ENCODE measurements at places on chromosomes 12 and 14.

- DNase-seq: no peak
These were observed 6.7 kb downstream of the NR4A1 start for GRCh38 chr12:52057638-52058576.

- DNase-seq: no peak
These were observed 47.1 kb downstream of the EMP1 start for GRCh38 chr12:13243516-13244070.

- DNase-seq: no peak
These were observed 41.4 kb upstream of the CISTR start for GRCh38 chr12:53793221-53793620.

DNA sequence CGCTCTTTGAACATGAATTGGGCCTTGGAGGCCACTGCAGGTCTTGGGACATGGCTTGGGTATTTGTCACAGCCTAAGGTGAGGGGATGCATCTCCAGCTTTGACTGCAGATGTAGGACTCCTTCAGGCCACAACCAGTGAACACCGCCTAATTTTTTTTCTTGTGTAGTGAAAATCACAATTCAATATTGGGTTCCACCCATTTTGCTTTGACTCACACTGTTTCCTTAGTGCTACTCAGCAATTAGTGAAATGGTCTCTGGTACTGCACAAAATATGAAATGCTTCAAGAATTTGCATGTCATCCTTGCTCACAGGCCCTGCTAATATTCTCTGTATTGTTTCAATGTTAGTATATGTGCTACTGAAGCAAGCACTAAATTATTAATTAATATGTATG lies 12.5 kb downstream of the TMEM253 start:
- no peak for DNase-seq

GRCh38 chr12:5562581-5562980 lies 130.7 kb downstream of the NTF3 start:
- no peak for DNase-seq

GRCh38 chr12:92332552-92332951 lies 186.9 kb upstream of the BTG1 start:
- DNase-seq: no peak

DNA sequence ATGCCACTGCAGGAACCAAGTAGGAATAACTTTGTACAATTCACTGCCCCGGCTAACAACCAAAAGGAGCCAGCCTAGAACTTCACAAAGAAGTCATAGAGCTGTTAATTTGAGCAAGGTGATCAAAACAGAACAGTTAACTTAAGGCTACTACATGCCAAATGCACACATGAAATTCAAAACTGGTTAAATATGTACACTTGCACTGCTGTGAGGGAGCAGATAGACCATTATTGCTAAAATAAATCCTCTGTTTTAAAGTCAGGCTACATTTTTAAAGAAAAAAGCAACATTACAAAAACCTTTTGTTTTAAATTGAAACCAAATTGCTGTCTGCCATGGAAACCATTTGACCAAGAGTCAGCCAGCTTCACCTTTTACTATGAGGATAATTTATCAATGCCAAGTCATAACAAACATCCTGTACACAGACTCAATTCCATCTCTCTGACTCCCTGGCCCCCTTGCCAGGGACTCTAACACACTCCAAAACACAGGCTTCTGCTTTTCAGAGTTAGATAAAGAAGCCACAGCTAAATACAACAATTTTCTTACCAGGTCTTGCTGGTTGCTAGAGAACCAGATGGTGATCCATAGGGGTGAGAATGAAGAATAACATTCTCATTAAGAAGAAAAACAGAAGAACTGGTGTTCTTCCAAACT lies 84.0 kb downstream of the LRP6 start:
- no peak for DNase-seq

GRCh38 chr14:39229222-39229543 lies 4.5 kb upstream of the MIA2 start:
- DNase-seq: peak; percentile 40

- no peak for DNase-seq
These were observed 127.7 kb upstream of the CAND1 start for GRCh38 chr12:67141296-67142018.

- no peak for DNase-seq
These were observed 6.7 kb downstream of the KRT83 start for GRCh38 chr12:52314511-52314910.

- no peak for DNase-seq
These were observed 193.0 kb upstream of the PWP1 start for GRCh38 chr12:107492393-107493134.

- no peak for DNase-seq
These were observed 78.9 kb upstream of the GZMB start for GRCh38 chr14:24712909-24713308.

GRCh38 chr14:100438678-100439592 lies 115.8 kb downstream of the SLC25A47 start:
- DNase-seq: peak; percentile 85

DNA sequence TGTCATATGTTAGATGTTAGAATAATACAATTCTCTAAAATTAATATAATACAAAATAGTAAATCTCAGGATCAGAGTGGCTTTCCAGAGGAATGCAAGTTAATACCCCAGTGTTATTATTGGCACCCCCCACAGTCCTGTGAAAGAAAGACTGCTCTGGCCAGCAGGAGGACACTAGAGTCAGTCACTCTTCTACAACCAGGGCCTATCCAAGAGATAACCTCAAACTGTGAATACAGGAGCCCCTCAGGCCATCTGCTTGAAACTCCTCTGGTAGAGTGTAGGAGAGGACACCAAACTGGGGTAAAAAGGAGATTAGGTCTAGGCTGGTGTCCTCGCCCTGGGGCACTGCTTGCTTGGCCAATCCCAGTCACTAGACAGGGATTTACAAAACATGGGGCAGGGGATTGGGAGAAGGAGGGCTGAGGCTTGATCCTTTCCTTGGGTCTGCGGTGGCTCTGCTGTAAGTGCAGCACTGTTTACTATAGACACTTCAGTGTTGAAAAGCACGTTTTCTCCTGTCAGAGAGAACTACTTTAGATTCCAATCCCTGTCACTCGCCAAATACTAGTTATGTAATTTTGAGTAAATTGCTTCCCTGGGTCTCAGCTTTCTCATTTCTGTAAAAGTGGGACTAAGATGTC lies 44.5 kb upstream of the PTPRR start:
- no peak for DNase-seq

GRCh38 chr14:77579780-77580179 lies 36.7 kb downstream of the SPTLC2 start:
- DNase-seq: no peak

GRCh38 chr12:43011383-43011926 lies 421.9 kb upstream of the PRICKLE1 start:
- DNase-seq: peak; percentile 23

GRCh38 chr12:105225505-105226015 lies 10.4 kb downstream of the APPL2 start:
- DNase-seq: no peak

DNA sequence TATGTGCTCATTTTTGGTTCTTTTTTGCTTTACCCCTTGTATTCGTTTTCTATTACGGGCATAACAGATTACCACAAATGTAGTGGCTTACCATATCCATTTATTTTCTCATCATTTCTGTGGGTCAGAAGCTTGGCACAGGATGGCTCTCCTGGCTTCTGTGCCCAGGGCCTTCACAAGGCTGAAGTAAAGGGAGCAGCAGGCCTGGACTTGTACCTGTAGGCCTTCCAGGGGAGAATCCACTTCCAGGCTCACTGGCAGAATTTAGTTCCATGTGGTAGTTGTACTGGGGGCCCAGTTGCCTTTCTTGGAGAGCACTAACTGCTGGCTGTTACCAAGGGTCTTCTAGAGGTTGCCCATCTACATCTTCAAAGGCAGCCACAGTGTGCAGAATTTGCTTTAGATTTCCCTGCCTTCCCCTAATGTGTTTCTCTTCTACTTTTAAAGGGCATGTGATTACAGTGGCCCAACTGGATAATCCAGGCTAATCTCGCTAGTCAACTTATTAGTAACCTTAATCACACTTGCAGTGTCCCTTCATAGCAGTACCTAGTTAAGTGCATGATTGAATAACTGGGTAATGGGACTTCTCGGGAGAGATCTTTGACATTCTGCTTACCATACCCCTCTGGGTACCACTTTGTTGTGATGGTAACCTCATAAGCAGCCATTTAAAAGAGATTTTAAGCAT lies 67.0 kb downstream of the CRADD start:
- no peak for DNase-seq

DNA sequence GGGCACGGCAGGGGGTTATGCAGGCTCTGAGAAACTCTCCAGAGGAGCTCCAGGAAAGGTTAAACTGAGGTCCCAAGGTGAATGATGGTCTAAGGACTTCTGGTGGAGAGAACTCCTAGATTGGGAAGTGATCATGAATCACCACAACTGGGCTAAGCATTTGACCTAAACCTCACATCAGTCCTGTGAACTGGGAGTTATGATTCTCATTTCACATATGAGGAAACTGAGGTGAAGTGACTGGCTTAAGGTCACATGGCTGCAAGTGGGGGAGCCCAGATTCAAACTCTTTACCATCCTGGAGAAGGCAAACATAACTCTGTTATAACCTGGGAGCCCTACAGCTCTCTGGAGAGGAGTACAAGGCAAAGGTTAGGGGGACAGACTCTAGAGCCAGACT lies 4.2 kb downstream of the RARG start:
- no peak for DNase-seq

DNA sequence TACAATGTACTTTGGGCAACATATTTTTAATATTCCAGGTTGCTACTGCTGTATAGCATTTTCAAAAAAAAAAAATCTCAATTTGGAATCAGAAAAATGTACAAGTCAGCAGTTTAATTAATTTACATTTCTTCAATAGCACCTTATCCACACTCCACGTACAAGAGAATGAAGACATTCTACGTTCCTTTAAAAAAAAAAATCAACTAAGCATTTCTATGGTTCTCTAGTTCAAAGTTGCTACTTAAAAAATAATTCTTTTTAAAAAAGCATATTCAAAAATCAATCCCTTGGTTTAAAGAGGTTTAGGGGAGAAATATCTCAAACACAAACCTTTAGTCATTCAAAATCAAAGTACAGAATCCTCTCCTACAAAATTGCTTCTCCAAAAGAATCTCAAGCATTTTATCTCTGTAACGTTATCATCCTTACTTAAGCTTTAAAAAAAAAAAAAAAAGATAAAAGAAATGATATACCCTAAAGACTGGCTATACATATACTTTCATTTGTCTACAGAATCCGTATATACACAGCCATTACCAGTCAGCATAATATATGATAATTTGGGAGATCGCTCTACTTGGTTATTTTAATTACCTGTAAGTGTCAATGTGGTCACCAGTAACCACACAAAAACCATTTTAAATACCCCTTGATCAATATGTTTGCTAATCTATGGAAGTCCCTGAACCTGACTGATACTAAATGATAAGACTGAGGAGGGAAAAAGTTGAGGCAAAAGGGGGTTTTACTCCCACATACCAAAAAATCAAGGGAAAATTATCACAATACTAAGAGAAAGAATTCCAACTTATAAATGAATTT lies 2.7 kb downstream of the MED13L start:
- DNase-seq: no peak

GRCh38 chr12:132141976-132142678 lies 2.0 kb downstream of the DDX51 start:
- DNase-seq: no peak

- no peak for DNase-seq
These were observed 267.0 kb downstream of the RPL10L start for GRCh38 chr14:46384611-46385010.

DNA sequence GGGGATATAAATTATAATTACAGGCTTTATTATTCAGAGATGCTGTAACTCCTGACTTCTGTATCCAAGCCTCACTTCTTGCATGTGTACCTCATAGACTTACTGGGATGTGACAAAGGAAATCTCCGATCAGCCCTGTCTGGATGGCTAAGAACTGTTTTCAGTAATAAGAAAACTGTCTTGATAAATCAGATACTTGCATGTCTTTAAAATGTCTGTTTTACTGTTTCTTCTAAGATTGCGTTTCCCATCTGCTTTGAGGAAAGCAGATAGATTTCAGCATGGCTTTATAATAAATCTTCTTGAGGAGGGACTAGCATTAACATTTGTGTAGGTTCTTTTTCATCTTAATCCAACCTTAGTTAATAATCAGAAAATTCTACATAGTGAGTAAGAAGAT lies 395.9 kb downstream of the EGLN3 start:
- DNase-seq: no peak

- DNase-seq: no peak
These were observed 38.3 kb downstream of the SRGAP1 start for GRCh38 chr12:63882844-63883243.

DNA sequence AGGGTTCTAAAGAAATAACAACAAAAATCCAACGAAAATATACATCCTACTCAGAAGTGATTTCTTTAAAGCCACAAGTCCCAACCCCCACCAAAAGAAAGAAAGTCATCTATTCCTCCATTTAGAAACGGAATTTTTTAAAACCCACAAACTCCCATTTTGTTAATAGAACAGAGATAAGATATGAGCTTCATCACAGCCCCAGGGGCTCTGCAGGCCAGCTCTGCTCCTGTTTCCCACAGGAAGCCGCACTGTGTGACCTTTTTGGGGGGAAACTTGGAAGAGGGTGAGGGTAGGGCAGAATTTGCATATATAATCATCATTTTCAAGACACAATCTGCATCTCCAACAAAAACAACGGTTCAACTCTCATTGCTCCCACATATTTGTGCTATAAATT lies 2.8 kb downstream of the FBXL14 start:
- DNase-seq: peak; percentile 41

- DNase-seq: no peak
These were observed 75.7 kb downstream of the TSPAN9 start for GRCh38 chr12:3152892-3153291.

DNA sequence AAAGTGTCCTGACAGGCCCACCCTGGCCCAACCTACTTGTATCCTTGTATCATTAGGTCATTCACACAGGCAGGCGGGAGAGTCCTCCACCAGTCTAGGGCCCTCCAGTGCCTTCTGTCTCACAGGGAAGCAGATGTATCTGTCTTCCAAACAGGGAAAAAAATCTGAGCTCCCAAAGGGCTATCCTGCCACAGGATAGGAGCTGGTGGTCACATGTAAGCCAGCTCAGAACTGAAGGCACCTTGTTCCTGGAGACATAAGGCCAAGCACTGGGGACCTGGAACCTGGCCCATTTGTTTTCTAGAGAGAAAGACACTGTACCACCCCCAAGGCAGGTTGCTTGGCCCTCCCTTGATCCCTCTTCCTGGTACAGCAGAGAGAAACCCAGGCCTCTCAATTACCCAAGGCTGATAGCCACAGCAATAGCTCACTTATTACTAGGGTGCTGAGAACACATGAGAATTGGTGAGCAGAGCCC lies 19.4 kb upstream of the PLEKHH1 start:
- DNase-seq: no peak

GRCh38 chr14:98858158-98858557 lies 413.8 kb downstream of the BCL11B start:
- DNase-seq: no peak

DNA sequence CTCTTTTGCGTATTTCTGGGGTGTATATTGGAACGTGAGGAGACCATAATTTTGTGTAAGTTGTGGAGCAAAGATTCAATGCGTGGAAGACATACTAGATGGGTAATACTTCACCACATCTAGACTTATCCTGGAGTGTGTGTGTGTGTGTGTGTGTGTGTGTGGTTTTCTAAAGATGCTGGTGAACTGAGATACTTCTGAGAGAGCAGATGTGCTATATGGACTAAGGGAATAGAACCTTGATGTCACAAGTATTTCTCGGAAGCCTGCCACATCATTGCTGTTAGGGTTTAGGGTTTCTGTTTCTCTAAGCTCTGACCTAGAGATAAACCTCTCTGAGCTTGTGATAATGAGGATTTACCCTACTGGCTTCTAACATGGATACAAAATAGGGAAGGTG lies 138.8 kb downstream of the DACT1 start:
- no peak for DNase-seq

GRCh38 chr14:69424149-69424923 lies 25.8 kb downstream of the SLC39A9 start:
- DNase-seq: no peak

All from RKO (cell line).